ENCODE measurements at places on chromosomes 3 and 15.

DNA sequence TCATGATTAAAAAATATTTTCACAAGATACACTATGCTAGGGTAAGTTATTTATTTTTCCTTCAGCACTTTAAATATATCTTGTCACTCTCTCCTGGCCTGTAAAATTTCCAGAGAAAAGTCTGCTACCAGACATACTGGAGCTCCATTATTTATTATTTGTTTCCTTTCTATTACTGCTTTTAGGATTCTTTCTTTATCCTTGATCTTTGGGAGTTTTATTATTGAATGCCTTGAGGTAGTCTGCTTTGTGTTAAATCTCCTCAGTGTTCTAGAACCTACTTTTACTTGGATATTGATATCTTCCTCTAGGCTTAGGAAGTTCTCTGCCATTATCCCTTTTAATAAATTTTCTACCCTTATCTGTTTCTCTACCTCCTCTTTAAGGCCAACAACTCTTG lies 142.0 kb upstream of the TGFBR2 start:
- DNase-seq: no peak

DNA sequence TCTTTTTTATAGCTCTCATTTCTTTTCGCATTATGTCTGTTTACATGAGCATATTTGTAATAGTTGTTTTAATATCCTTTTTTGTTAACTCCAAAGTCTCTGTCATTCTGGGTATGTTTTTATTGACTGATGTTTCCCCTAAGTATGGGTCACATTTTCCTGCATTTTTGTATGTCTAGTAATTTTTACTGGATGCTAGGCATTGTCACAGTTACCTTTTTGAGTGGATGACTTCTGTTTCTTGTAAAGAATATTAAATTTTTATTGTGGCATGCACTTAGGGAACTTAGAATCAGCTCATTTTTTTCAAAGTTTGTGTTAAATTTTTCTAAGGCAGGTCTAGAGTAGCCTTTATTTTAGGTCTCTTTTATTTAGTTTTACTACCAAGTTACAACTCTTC lies 40.7 kb downstream of the ANAPC13 start:
- DNase-seq: no peak

GRCh38 chr15:90219421-90220141 lies 14.2 kb downstream of the CIB1 start:
- DNase-seq: no peak

DNA sequence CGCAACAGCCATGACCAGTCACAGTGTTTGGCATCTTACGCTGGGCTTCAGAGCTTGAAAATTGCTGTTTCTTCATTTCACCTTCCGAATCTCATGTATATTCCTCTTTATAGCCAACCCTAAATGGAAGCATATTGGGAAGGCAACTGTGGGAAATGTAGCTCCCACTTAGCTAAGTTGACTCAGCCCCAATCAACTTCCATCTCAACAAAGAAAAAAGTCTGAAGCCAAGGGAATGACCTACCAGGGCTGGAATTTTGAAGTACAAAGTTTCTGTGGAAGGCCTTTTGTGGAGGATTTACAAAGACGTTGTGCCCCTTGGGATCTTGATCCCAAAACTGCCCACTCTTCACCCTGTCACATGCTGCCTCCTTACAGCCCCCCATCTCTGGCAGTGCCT lies 85.2 kb upstream of the OXTR start:
- DNase-seq: no peak

DNA sequence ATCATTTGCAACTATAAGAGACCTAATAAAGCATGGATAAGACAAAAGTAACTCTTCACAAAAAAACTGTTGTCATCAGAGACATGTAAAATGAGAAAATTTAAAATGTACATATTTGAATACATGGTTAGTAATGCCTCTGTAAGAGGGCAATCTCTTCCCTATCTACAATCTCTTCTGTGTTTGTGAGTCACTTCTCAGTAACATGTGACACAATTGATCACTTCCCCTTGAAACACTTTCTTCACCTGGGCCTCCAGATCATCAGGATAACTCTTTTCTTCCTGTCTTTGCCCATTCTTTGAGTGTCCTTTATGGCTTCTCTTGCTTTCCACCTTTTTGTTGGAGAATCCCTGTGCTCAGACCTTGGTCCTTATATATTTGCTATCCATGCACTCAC lies 50.4 kb downstream of the TFDP2 start:
- no peak for DNase-seq

DNA sequence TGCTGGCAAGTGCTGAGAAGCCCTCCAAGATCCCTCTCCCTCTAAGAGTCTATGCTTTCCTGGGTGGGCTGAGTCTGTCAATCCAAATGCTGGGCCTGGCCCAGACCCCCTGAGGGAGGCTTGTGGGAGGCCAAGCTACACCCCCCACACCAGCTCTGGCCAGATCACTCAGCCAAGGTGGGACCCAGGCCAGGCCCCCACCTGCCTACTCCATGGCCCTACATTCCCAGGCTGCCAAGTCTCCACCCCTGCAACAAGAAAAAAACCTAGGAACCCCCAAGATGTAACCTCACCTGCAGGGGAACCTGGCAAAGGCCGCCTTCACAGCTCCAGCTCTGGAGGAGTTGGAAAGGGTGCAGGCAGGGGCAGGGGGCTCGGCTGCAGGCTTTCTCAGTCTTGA lies 109.1 kb downstream of the CHSY1 start:
- DNase-seq: no peak

DNA sequence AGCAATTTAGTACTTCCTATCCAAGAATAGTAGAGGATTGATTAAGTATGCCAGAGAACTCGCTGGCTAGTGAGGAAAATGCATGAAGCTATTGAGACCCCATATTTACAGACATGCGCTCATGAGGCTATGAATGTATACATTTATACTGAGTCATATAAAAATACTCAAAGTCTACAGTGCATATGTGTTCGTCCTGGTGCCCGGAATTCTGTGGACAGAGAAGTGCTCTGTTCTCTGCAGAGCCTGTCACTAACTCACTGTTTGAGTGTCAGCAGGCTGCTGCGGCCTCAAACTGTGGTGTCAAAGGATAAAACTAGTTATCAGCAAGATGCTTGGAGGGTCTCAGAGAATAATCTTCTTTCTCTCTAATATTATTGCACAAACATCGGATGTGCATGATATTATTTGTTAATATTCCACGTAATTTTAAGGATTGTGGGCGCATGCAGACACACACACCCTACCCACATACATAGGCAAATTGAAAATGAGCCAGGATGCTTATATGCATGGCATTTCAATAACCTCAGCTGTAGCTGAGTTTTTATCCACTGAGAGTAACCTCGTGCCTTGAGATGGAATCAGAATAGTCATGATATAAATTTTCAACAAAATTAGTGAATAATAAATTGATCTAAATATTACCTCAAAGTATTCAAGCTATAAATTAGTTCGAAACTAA lies 50.0 kb upstream of the TSC22D2 start:
- DNase-seq: no peak

DNA sequence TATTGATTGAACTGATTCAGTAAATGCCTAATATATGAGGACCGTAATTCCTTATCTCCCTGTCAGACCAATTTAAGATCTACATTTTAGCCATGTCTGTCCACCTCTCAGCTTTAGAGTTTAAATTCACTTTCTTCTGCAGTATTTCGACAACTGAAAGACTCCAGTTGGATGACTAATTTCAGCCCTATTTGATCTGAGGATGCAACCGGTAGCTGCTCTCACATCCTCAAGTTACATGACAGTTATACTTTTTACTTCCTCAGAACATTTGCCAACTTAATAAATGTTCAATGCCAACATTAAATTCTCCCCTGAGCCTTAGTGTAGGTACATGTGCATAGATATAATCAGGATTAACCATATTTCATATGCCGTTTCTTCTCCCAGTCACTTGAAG lies 2.5 kb upstream of the HHLA2 start:
- no peak for DNase-seq

DNA sequence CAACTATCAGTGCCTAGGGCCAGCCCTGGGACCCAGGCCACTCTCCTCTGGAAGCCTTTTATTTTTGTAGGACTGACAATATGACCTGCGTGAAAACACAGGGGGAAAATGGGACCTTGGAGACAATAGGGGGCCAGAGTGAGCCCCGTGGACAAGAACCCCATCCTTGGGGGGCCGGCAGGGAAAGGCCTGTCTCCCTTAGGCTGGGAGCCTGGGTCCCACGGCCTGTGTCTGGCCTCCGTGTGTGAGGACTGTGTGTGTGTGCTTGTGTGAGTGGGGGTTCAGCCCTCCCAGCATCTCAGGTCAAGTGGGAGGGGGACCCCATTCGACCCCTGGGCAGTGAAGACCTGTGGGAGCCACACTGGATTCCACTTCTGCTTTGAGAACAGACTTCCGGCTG lies 53.3 kb downstream of the EXOG start:
- DNase-seq: no peak

- DNase-seq: no peak
Observed at GRCh38 chr3:18024715-18025114, 282.3 kb upstream of the TBC1D5 start.

- DNase-seq: no peak
Observed at GRCh38 chr3:27319847-27320526, 49.2 kb downstream of the NEK10 start.

DNA sequence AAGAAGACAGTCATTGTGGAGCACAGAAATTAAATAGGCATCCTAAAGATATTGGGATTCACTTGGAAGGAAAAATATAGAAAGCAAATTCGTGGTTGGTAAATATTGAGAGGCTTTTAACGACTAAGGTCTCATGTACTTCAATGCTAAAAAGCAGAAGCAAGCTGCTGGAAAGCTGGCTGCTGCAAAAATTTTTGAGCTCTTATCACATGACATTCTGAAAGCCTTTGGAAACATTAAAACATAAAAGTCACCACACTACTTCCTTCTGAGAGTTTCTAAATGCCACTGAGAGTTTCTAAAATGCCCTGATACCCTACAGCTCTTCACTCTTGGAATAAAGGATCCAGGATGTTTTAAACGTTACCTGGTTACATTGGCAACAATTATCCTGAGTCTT lies 39.0 kb upstream of the CBLB start:
- no peak for DNase-seq

GRCh38 chr3:157540656-157541055 lies 37.4 kb upstream of the VEPH1 start:
- no peak for DNase-seq

GRCh38 chr3:111335512-111336303 lies 206.3 kb upstream of the CD96 start:
- DNase-seq: no peak

- DNase-seq: peak; percentile 31
Observed at GRCh38 chr3:186487819-186488218, 56.4 kb downstream of the CRYGS start.

DNA sequence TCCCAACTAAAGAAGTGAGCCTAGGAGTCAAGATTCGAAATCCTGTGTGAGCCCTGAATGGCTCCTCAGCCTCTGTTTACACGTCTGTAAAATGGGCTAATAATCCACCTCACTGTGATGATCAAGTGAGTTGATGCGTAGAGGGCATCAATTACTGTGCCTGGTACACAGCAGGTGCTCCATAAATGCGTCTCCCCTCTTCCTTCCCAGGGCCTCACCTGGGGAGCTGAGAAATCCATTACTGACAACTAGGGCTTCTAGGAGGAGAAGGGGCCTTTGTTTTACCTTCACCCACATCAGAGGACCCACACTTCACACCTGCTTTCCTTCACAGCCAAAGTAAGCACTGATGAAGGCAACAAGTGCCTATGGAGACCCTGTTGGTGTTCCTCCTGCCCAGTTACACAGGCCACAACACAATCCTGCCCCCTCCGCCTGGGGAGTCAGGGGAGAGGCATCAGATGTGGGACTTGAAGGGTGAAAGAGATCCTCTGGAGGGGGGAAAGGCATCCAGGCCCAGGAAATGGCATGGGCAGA lies 1.4 kb downstream of the CIB2 start:
- no peak for DNase-seq

GRCh38 chr3:111591555-111591954 lies 3.6 kb downstream of the ZBED2 start:
- DNase-seq: no peak

GRCh38 chr3:37803726-37804469 lies 57.8 kb upstream of the CTDSPL start:
- no peak for DNase-seq
